ENCODE measurements at places on chromosomes 7 and 10.

DNA sequence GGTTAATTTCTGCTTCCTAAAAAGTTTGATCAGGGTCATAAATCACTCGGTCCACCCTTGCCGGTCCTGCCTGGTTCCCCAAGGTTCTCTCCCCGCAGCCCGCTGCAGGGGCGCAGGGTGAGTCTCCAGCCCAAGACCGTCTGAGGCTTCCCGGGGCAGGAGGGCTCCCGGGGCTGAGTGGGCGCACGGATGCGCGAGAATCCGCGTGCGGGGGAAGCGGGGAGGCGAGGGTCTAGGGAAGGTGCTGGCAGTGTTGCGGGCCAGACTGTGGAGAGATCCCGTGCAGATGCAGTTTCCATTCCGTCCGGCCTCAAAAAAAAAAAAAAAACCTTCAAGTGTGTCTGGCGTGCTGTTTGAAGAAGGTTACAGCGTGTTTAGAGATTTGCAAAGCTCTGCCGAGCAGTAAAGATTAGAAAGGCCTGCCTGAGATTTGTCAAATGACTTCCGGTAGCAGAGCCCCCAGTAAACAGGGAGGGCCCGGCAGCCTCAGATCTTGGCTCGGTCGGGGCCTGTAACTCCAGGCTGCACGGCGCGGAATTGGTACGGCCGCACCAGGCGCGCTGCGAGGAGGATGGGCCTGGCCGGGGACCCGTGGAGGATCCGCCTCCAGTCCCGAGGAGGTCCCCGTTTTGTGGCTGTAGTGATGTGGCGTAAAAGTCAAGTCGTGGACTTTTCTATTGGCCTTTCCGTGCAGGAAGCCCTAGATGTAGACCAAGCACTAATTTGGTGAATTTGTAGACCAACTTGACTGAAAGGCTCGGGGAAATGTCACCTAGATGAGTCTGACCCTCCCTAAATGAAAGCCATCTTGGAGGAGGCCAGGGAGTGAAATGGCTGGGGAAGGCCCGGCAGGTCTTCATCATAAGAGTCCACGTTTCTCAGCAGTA lies 293.2 kb upstream of the NFE2L3 start:
- DNase-seq, result no peak

DNA sequence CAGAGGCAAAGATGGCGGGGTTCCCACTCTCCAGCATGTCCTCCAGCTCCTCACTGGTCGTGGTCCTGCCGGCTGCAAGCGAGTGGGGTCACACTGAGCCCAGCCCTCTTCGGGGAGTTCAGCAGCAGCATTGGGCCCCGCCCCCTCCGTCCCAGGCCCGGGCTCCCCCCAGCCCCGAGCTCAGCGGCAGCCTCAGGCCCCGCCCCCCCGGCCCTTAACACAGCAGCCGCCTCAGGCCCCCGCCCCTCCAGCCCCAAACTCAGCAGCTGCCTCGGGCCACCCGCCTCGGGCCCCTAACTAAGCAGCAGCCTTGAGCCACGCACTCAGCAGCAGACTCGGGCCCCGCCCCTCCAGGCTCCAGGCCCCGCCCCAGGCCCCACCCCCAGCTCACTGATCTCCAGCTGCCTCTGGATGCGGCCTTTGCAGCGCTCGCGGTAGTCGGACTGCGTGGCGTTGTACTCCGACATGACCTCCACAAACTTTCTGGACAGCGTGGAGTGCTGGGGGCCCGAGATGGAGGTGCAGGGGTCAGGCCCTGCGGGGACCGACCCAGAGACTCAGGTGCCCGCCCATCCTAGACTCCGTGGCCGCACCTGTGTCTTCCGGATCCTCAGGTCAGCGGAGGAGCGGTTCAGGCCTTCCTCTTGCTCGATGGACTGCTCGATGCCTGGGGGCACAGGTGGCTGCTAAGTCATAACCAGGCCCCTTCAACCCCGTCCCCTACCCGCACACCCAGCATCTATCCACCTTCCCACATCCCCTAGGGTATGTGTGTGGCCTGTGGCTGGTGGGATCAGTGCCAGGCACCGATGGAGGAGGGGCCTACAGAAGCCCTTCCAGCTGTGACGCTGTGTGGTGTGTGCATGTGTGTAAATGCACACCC lies 15.5 kb downstream of the STX1A start:
- DNase-seq, result peak; percentile 73

- no peak for DNase-seq
Observed at GRCh38 chr10:102159051-102159597, 6.9 kb downstream of the NOLC1 start.

GRCh38 chr10:132974886-132975830 lies 32.8 kb upstream of the CFAP46 start:
- DNase-seq, result no peak

GRCh38 chr7:4003503-4003902 lies 678.6 kb upstream of the FOXK1 start:
- no peak for DNase-seq
